ENCODE measurements at places on chromosomes 3 and 15. TPM values are rescaled to one million over a fixed set of nuclear protein-coding genes. Genes with fewer than 3 reads are reported as not detected.

CPNE9 gene
- not detected for total RNA-seq

CYP8B1 gene
- total RNA-seq = not detected

INSYN1 gene
- total RNA-seq = 0.32 TPM

NPAP1 gene
- total RNA-seq = not detected

NAALADL2 gene
- 8.5 TPM for total RNA-seq

CCDC39 gene
- total RNA-seq = not detected

CHRM5 gene
- total RNA-seq = not detected

PRR20G gene
- total RNA-seq = not detected

DUOXA2 gene
- total RNA-seq = 30.2 TPM

ACKR2 gene
- 3.2 TPM for total RNA-seq

ZNF80 gene
- not detected for total RNA-seq

- no peak for DNase-seq
These were observed 7.9 kb downstream of the FAM162A start for GRCh38 chr3:122391681-122392446.

DNA sequence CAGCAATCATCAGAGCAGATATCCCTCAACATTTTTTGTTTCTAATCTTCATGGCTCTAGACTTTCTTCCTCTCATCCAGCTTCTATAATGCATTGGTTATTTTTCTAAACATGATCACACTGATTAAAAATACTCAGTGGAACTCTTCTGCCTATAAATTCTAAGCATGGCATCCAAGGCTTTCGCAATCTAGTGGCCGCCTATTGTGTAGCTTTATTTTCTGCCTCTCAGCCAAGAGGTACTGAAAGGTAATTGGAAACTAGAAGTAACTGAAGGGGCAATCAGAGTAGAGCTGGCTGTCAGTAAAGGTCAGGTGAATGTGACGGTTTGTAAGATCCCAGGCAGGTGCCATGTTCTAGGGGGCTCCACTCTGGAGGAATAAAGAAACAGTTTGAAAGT is 33.4 kb downstream of the OXSM start:
- DNase-seq = no peak

DNA sequence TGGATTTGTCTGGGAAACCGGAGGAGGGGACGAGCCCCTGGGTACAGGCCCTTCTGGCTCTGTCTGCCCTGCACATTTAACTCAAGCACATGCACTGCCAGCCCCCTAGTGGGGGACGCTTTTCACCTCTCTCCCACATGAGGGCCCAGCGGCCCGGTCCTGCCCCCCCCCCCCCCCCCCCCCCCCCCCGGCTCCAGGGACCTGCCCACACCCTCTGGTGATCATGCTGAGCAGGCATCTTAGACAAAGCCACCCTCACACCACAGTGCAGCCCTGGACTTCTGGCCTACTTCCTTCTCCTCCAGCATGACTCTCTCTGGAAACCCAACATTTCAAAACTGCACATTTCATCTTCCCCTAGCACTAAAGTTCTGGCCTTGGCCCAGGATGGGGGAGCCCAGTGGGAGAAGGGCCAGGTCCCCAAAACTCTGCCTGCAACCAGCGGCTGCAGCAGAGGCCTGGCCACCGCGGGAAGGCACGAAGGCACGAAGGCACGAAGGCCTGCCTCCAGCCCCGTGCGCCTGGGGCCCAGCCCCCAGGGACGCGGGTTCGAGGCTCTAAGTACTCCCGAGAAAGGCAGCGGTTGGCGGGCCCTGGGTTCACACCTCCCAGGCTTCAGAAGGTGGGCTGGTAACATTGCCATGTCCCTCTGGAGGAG is 14.1 kb downstream of the KLF15 start:
- DNase-seq = peak; percentile 15

DNA sequence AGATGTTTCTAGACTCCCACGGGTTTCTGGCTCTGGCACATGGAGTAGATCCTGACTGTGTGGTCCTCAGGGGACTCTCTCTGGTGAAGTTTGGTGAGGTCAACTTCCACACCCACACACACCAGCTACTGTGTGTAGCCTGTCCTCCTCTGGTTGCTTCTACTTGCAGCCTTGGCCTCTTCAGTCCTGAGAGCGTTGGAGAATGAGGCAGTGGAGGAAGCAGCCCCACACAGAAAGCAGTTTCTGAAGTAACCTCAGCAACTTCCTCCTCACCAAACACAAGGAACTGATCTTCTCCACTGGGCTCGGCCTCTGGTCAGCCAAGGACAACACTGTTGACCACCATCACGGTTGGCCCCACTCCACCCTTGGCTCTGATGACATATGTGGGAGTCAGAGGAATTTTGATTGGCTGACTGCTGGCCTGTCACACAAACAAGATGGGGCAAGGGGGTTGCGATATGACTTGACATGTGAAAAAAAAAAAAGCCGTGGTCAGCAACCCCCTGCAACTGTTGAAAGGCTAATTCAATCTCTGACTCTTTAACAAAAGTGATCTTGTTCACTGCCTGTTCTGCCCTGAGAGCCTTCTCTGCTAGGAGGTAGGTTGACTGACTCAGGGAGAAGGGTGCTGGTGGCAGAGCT is 19.6 kb downstream of the CD86 start:
- DNase-seq = no peak

GRCh38 chr3:195908694-195909581 is 587 bp upstream of the TNK2 start:
- peak; percentile 36 for DNase-seq

DNA sequence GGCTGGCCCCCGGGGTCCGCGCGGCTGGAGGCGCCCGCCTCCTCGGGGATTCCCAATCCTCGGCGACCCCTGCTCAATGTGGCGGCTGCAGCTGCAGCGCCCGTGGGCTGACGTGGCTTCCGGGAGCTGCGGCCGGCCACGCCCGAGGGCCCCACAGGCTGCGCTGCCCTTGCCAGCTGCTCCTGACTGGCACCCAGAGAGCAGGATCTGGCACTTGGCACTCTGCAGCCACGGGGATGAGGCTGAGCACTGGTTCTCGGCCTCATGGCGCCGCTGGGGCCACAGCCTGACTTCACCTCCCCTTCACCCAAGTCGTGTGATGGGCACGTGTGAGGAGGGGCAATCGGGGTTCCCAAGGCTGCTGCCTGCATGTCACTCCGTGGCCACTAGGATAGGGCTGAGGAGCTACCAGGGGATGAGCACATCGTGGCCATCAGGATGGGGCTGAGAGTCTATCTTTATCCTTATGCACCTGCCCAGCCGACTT is 267.8 kb upstream of the FRG2C start:
- peak; percentile 22 for DNase-seq

GRCh38 chr3:49910409-49911123 is 6.9 kb upstream of the MST1R start:
- DNase-seq = no peak

- DNase-seq = no peak
These were observed 11.5 kb downstream of the HEMK1 start for GRCh38 chr3:50580683-50581458.

DNA sequence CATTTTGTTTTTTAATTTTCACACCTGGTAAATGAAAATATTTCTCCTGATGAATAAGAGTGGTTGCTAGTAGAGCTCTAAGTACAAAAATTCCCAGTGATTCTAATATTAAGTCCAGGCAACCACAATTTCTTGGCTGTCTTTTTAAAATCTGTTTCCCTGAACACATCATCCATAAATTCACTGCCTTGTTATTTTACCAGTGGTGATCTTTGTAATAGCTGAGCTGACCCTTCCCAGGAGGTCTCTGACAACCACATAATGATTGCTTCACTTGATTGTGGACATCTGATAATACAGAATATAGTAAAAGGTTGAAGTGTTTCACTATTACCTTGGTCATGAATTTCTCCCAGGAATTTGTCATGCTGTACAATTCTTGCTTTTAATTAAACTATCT is 13.9 kb upstream of the TOP2B start:
- DNase-seq = no peak

DNA sequence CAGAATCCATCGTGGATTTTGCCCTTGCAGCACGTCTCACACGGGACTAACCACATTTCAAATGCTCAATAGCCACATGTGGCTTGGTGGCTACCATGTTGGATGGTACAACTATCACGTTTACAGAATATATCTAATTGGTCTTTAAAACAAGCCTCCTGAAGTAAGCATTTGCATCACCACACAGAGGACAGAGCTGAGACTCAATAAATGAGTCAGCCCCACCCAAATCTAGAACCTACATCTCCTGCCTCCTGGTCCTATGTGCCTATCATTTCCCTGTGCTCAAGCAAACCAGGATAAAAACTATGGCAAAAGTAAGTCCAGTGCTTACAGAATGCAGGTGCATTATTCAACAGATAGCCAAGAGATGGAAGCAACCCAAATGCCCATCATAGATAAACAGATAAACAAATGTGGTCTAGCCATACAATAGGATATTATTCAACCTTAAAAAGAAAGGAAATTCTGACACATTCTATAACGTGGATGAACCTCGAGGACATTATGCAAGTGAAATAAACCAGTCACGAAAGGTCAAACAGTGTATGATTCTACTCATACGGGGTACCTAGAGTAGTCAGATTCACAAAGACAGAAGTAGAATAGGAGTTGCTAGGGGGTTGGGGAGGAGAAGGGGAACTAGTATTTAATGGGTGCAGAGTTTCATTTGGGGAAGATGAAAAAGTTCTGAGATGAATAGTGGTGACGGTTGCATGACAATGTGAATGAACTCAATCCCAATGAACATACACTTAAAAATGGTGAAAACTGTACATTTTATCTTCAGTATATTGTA is 43.9 kb downstream of the SRGAP3 start:
- DNase-seq = no peak

DNA sequence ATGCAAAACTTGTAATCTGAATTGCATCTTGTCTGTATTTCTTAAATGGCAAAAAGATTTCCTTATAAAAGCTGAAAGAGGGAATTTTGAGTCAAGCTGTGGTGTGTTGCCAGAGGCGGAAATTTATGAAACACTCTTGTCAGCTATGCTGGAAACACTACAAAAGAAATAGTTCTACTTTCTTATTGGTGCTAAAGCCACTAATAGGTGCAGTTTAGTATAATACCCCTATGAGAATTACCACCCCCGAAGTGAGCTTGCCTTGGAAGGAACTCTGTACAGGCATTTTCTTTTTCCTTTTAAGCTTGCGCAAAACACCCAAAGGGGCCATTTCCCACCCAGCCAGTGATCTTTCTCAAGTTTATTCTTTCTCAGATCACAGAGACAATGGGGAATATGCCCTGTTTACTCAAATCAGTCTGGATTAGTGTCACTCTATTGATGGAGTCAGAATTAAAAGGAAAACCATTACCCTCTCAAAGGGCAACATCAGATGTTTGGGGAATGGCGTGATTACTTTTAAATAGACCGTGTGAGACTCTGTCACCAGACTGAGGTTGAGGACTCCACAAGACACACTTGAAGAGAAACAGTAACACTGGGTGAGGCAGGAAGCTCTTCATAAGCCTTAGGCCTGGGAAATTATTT is 166.0 kb downstream of the TP63 start:
- DNase-seq = no peak
